ENCODE measurements at places on chromosomes 7 and 10.
A peak's percentile ranks its signal among the peaks of the same experiment; 100 is the strongest.

GRCh38 chr10:12225444-12225843 lies 29.5 kb downstream of the CDC123 start:
- no peak for DNase-seq

- DNase-seq, result no peak
These were observed 11.7 kb downstream of the POLL start for GRCh38 chr10:101576211-101576863.

DNA sequence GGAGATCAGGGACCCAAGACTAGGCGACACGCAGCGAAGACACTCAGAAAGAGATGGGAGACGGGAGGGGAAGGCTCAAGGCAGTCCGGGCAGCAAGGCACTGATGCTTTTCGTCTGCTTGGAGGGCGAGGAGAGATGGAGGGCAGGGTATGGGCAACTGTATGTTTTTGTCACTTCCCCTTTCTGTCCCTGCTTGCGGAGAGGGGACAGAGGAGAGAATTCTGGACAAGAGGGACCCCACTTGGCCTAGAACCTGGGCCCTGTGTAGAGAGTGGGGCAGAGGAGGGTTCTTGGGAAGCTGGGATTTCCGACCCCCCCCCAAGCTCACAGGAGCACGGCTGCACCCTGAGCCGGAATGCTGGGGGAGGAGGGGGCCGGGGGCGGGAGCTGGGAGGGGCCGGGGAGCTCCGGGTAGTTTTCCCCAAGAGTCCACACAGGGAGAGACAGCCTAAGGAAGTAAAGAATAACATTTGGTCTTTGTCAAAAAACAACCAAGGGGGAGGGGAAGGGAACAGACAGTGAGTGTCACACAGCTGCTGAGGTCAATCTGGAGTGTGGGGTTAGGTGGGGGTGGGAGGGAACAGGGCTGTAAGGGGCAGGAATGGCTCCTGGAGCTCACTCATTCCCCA lies 1.8 kb downstream of the LRCH4 start:
- no peak for DNase-seq

DNA sequence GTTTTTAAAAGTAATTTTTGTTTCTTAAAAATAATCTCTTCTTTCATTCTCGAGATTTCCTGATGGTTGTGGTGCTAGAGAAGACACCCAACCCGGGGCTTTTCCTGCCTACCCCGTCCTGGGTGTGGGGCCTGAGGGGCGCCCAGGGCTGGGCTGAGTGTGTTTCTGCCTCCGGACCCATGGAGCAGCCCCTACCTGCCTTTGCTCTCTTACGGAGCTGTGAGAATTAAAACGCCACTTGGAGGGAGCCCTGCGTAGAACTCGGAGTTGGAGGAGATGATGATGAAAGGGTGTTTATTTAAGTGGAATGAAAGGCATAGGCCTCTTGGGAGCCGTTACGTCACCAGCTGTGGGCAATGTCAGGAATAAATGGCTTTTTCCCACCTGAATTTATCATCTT lies 261.8 kb upstream of the SHH start:
- DNase-seq, result no peak

GRCh38 chr7:101420436-101420835 lies 57.8 kb downstream of the COL26A1 start:
- no peak for DNase-seq

- no peak for DNase-seq
These were observed 159.1 kb upstream of the TCF7L2 start for GRCh38 chr10:112790921-112791320.

GRCh38 chr7:24438232-24438631 lies 135.0 kb upstream of the PALS2 start:
- no peak for DNase-seq

DNA sequence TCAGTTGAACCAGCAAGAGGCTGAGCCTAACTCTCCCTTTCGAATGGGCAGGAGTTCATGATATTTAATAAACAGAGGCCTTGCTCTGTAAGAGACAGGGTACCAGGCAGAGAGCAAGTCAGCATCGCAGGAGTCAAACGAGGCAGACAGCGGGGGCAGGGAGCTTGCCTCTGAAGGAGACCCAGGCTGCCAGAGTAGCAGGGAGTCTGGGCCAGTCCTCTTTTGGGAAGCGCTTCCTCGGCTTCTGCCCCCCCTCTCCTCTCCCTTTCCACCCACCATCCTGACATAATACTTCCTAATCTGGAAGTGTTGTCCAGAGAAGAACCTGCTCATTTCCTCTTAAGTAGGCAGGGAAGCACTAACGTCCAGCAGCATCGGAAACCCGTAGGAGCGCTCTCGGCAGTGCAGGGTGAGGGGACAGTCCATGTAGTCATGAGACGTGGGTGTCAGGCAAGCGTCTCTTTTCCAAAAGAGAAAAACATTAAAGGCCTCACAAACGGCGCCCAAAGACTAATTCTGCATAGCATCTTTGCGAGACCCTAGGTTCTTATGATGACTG lies 171.1 kb downstream of the EGFR start:
- DNase-seq, result no peak

DNA sequence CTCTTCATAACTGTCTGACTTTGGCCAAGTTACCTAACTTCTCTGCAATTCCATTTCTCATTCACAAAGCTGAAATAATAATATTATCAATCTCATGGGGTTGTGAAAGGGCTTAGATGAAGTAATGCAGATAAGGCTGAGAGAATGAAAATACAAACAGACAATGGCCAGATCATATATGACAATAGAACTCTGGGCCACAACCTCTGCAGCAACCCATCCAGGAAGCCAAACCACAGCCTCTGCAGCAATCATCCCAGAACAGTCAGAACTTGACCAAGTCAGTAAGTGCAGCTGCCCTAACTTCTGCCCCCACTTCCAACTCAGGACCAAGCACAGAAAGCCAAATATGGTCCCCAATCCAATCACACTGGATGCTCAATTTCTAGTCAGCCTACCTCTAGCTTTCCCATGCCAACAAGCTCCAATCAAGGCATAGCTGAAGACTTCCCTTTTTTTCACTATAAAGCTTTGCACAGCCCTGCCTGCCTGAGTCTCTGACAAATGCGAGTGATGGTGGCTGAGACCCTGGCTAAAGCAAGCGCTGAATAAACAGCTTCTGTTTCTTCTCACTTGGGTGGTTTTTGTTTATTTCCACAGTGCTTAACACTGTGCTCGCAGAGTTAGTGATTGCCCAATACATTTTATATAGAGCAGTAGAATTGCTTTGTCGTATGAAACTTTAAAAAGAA lies 34.8 kb upstream of the TNPO3 start:
- no peak for DNase-seq

GRCh38 chr10:89115876-89116627 lies 91.1 kb downstream of the CH25H start:
- no peak for DNase-seq

DNA sequence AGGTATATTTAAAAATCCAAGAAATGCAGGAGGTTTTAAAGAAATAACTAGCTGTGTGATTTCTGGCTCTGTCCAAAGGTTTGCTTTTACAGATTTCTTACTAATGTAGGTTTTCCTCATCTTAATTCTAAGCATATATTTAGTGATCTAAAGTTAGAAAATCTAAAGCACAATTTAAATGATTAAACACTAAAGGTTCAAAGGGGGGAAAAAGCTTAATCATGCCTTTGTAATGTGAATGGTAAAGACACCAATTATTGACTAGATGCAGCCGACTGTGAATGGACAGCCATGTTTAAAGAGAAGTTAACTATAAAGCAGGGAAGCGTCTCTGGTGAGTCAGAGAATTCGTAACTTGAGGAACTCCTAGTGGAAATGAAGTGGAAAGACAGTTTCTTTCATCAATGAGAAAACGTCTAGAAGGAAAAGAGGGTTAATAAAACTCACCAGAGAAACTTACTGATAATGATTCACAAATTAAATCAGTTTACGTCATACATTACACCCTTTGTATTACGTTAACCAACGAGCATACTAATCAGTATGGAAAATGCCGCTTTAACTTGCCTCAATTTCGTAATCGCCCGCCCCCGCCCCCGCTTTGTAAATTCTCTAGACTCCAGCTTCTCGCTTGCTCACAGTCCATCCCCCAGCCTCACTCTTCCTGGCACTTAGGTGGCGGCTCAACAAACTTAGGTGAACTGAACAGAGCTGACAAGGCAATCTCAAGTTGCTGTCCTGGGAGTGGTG lies 1.1 kb upstream of the HBP1 start:
- DNase-seq, result peak; percentile 74

- DNase-seq, result no peak
These were observed 68.6 kb downstream of the NSUN6 start for GRCh38 chr10:18582803-18583202.

DNA sequence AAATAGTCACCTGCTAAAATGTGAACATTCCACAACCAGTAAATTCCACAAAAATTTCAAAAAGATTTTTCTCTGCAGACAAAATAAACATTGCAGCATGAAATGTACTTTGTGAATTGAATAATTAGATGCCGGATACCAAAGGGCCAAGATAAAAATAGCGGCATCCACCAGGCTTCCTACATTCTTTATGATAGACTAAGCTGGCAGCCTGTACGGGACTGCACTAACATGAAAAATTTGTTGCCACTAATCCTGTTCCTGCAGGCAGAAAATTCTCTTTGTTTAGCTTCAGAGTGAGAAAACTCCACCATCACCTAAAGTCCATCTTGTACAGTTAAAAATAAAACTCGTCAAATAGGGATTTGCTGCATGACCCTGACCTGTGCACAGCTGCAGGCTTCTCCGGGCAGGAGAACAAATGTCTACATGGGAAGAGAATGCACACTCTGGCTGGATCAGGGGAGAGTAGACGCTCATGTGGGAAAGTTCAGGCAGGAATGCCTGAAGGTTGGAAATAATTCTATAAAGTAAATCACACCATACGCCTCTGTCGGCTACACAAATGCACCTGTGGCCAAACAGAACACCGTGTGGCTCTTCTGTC lies 15.6 kb upstream of the ADO start:
- DNase-seq, result peak; percentile 26

DNA sequence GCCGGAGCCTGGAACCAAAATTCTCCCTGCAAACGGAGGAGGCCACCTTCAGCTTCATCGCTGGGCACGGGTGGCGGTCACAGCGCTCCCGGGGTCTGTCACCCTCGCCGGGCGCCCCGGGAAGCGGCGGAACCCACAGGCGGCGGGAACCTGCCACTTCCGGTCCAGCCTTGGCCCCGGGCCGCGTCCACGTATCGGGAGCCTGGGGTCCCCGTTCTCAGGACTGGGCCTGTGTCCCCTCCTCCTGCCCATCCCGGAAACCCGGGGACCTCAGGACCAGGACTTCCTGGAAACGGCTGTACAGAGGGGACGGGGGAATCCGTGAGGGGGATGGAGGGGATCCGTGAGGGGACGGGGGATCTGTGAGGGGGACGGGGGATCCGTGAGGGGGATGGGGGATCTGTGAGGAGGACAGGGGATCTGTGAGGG lies 25.4 kb downstream of the PDGFA start:
- no peak for DNase-seq

GRCh38 chr10:70477661-70478162 lies 855 bp upstream of the PALD1 start:
- peak; percentile 13 for DNase-seq

GRCh38 chr10:121974019-121974534 lies 940 bp downstream of the NSMCE4A start:
- no peak for DNase-seq

DNA sequence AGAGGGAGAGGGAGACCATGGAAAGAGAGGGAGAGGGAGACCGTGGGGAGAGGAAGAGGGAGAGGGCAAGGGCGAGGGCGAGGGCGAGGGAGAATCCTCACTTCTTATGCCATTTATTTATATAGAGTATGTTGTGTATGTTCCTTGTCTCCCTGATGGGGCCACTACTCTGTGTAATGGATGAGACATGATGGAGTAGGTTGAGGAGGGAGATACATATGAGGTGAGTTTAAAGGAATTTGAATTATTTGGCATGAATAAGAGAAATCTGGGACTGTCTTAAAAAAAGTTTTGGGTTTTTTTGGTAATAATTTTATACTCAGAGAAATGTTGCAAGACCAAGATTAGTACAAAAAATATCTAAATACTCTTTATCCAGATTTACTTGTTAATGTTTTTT lies 20.1 kb downstream of the CCSER2 start:
- no peak for DNase-seq

DNA sequence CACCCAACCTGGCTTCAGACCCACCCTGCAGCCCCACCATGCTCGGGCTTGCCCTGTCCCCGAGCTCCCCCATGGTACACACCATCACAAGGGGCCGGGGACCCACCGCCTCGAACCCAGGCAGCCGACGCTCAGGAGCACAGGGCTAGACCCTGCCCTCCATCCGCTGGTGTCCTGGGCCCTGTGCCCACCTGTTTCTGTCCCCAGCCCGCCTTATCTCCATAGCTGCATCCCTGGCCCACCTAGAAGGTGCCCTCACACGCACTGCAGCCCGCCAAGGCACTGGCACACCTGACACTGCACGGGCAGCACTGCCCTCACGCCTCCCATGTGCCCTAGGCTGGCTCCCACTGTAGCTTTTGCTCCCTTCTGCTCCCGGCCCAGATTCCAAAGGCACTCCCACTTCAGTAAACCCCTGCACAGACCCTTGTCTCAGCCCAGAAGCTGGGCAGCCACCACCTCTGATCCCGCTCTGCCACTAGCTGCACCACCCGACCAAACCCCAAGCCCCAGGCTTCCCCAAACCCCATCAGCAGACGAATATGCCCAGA lies 17.1 kb downstream of the YKT6 start:
- no peak for DNase-seq

DNA sequence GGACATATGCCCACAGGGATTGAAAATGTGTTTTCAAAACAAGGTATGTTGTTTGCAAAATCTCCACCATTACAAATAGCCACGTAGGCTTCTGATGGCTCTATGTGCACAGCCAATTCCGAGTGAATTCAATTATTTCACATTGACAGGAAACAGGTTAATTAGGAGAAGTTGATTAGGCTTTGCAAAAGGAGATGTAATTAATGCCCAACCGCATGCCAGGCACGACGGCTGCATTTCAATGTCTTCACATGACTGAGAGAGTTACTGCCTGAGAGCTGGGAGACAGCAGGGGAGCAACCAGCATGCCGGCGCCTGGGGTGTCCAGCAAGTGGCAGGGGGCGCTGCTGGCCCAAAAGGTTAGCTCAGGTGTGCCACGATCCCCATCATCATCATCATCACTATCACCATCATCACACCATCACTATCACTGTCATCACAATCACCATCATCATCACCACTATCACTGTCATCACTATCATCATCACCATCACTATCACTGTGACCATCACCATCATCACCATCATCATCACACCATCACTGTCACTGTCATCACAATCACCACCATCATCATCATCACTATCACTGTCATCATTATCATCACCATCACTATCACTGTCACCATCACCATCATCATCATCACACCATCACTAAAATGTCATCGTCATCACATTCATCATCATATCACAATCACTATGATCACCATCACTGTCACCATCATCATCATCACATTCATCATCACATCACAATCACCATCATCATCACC lies 30.2 kb downstream of the PWWP2B start:
- no peak for DNase-seq

- no peak for DNase-seq
These were observed 136.9 kb downstream of the SKIDA1 start for GRCh38 chr10:21388589-21388988.
